ENCODE measurements at places on chromosomes 7 and 10.

- DNase-seq = no peak
Observed at GRCh38 chr7:43905956-43906330, 453 bp downstream of the URGCP start.

GRCh38 chr10:78528749-78529204 lies 495.1 kb downstream of the RPS24 start:
- DNase-seq = no peak

GRCh38 chr10:47241946-47242867 lies 57.8 kb upstream of the GDF10 start:
- DNase-seq = no peak

DNA sequence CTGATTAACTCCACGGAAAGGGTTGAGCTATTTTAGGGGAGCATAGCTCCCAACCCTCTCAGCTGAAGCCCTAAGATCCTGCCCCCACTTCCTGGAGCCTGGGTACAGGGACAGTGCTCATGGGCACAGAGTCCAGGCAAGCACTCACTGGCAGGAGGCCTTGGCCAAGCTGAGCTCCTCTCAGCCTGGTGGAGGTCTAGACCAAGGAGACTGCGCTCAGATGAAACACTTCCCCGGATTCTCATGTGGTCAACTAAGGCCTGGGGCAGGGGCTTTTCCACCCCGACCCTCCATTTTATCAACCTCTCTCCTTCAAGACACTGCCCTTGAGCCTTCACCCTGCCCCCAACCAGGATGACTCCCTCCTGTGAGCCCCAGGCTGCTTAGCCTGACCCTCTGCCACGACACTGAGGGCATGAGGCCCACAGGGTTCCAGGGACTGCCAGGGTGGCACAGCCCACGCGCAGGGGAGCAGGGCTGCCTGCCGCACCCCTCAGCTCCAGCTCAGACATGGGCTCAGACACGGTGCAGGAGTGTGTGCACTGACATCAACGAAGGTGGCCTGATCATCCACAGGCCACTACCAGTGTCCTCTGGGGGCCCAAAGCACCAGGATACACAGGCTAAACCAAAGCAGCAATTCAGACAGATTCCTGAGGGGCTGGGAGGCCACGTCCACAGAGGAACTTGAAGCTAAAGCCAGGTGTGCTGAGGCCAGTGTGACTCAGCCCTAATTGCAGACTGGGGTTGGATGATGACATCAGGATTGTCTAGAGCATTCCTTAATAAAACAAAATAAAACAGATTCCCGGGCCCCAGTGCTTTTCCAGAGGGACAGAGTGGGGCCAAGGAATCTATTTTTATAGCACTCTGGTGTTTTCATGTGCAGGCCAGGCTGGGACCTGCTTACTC lies 18.8 kb downstream of the CHAT start:
- DNase-seq = no peak

DNA sequence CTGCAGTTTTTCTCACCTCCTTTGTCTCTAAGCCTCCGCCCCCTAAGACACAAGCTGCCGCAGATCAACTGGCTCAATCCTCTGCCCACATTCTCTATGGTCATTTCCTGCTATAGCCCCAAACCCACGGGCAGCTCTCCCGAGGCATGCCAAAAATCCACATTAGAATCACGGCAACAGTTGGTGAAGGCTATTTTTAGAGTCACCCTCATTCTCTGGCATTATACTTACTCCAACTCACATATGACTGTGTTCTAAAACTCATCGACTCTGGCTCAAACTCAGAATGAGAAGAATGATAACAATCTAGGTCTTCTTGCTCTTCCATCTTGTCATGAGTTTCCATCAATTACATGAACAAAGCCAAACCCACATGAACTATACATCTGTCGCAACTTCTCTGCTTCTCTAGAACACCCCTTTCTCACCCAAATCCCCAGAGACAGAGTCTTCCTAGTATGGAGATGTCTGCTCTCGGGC lies 10.9 kb upstream of the KIAA1549 start:
- no peak for DNase-seq

DNA sequence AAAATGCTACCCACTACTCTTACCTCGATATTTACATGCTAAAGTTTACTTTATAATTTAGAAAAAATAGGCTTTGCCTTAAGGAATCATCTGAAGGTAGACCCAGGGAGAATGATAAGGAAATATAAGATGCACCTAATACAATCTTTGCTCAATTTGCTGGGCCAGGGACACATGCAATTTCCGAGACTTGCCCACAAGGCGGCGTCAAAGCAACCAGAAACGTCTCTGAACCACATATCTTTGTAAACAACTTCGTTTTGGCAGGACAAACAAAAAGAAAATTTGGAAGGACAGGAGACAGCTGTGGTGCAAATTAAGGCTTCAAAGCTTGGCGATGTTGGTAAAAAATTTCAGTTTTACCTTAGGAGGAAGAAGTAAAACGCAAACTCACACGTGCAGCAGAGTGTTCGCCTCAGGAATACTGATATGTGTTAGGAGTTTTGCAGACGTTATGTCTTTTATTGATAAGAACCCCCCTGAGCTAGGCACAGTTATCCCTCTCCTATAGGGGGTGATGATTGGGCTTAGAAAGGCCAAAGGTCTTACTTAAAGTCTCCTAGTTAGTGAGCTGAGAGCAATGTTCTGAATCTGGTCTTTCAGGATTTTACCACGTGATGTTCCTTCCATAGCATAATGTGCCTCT lies 134.3 kb downstream of the PRKCQ start:
- DNase-seq = peak; percentile 24

- DNase-seq = no peak
Observed at GRCh38 chr10:126068322-126068721, 172.0 kb downstream of the FANK1 start.

DNA sequence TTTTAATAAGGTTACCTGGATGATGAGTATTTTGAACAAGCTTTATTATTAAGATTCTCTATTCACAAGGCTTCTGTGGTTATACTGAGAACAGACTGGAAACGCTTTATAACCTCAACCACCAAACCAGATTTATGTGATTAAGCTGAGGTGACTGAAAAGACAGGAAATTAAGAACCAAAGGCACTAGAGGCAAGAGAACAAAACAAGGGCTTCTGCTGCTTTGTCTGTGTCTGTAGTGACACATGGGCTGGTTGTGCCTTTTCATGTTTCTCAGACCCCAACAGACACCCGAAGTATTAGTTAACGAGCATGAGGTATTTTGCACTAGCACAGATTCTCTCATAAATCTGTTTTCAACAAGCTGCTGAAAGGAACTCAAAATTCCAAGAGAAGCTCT lies 64.4 kb downstream of the RAPGEF5 start:
- no peak for DNase-seq

- no peak for DNase-seq
Observed at GRCh38 chr7:25424113-25424512, 195.8 kb upstream of the NPVF start.

GRCh38 chr10:126075009-126075408 lies 178.6 kb downstream of the FANK1 start:
- DNase-seq = no peak

- no peak for DNase-seq
Observed at GRCh38 chr7:45973725-45974532, 52.9 kb upstream of the IGFBP3 start.

- no peak for DNase-seq
Observed at GRCh38 chr7:157032644-157033482, 22.4 kb upstream of the MNX1 start.

- no peak for DNase-seq
Observed at GRCh38 chr10:102266670-102267069, 21.3 kb downstream of the GBF1 start.

DNA sequence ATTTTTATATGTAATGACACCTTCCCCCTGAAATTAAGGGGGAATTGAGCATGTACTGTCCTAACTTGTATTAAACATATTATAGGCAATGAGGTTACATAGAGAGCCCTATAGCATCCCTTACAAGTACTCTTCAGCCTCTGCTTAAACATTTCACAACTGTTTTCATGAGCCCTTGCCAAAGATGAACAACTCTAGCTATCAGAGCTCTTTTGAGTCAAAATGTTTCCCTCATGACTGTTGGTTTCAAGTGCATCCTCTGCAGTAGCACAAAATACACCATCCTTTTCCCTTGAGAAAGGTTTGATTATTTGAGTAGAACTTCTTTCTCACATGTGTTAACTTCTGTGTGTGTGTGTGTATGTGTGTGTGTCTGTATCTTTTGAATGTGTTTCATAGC lies 1157.6 kb upstream of the CELF2 start:
- no peak for DNase-seq

DNA sequence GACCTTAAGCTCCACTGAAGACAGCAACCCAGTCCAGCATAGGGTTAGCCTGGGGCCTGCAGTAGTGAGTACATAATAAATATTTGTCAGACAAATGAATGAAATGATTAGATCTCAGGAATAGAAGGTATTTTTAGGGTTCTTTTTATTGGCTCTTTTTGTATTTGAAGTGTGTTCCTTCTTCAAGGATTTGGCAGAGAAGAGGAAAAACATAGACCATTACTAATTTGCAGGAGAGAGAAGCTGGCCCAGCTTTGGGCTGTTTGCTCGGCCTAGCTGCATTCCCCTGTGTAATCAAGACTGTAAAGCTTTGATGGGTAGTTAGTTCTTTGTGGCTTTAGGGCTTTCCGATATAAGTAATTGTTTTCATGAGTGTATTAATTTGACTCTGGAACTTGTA lies 64.2 kb downstream of the CNNM2 start:
- DNase-seq = no peak

DNA sequence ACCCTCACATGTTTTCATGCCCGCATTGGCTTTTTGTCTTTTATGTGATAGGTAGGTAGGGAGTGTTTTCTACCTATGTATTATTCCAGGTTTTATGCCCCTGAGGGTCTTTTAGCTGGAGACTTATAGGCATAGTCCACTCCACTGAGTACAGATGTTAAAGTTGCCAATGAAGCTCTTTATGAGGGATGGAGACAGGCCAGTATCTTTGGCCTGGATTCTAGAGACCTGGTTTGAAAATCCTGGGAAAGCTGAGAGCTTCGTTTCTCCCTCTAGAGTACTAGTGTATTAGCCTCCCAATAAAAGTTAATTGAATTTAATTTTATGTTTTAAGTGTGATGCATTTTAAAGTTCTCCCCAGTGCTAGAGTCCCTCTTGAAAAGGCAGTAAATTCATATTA lies 854.1 kb downstream of the LRMDA start:
- no peak for DNase-seq

DNA sequence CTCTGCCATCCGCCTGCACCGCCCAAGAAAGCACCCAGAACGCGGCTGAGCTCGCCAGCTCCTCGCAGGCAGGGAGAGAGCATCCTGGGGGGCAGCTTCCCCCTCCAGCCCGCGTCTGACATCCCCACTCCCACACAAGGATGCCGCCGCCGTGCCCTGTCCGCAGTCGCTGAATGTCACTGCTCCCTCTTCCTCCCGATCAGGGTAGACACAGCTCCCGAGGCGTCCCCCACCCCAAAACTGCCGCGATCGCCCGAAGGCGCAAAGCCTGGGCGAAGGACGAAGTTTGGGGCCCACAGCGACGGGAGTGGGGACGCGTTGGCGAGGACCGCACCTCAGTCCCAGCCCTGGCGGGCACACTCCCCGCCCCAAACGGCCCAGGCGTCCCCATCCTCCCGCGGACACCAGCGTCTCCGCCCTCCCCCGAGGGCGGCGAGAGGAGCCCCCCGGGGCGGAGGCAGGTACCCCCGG lies 1.5 kb upstream of the KAT6B start:
- DNase-seq = peak; percentile 8

- DNase-seq = no peak
Observed at GRCh38 chr7:101693498-101694091, 64.5 kb upstream of the MYL10 start.

DNA sequence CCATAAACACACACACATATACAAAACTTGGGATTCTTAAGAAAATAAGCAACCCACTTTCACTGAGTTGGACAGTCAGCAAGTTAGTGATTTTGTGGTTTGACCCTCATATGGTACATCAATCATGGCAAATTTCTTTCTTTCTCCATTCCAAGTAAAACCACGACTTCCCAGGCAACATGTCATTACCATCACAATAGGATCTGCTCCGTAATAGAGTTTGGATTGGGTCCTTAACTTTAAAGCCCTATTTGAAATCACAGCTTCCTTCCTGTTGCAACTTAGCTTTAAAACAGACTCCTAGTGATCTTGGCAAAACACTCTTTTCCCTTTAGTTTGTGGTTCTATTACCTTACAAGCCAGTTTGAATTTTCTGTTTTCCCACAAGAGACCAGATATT lies 483.6 kb downstream of the INHBA start:
- DNase-seq = no peak

GRCh38 chr7:29076631-29077030 lies 69.7 kb downstream of the CPVL start:
- DNase-seq = no peak

DNA sequence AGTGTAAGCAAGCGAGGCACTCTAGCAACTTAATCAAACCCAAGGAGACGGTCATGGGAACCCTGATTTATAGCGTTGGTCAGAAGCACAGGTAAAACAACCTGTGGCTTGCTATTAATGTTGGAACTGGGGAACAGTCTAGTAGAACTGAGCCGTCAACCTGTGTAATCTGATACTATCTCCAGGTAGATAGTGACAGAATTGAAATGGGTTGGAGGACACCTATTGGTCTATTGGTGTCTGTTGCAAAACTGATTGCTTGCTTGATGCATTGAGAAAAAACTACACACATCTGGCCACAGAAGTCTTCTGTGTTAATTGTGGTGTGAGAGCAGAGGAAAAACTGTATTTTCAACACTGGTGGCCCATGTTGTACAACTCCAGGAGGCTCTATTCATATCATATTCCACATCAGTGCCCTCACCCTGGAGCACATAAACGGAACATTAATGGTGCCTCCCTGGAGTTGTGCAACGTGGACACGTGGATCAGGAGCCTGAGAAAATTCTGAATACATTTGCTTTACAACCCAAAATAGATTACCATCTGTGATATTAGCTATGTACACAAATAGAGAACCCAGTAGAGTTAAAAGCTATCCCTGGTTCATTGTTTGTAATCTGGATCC lies 112.2 kb downstream of the MYO3A start:
- no peak for DNase-seq

DNA sequence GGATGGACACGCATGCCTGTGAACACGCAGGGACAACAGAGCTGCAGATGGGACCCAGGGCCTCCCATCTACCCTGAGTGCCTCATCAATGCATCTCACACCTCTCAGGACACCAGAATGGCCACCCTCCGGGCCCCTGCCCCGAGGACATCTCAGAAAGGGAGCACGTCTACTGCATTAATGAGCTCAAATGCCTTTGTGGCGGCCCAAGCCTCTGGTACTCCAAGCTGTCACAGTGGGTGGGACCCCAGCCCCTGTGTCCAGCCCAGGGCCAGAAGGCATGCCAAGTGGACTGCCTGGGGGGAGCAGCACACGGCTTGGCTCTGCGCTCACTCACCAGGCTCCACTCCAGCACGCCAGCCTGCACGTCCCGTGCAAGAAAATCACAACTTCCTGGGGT lies 52.0 kb downstream of the TCERG1L start:
- DNase-seq = no peak

Measured in activated CD8-positive, alpha-beta memory T cell treated with anti-CD3 and anti-CD28 coated beads for 1 hour (primary cell).